ENCODE measurements at places on chromosomes 13 and 19.

DNA sequence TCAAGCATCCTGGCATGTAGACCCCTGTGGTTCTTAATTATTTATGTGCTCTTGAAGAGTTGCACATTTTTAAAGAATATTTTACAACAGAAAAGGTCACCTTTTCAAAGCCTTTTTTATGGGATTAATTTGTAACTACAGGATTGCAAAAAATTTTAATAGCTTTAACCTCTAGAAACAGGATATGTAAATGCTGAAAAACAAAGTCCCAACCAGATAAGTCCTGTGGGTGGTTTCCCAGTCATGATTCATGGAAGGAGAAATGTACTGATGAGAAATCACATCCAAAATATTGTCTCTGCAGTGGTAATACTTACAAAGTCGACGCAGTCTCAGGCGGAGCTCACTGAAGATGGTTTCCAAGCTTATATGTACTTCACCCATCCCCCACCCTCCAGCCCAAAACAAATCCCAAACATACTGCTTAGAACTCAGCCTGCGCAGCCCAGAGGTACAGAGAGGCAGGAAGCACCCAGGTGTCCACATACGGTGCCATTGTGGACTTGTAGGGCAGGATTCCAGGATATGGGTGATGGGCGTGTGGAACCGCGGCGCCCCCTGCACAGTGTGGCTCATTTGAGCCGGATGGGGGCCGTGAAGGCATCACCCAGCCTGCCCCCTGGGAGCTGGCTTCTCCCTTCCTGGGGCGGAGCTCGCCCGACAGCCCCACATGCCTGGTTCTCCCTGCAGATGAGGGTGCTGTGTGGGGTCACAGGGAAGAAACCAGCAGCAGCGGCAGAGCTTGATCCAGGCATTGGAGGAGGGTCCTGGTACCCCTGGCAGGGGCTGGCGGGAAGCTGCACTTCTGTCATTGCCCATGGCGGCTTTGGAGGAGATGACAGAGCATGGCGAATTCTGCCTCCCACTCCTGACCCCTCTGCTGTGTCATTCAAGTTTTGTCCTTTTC is 101.2 kb downstream of the ATP11A start:
- no peak for DNase-seq

DNA sequence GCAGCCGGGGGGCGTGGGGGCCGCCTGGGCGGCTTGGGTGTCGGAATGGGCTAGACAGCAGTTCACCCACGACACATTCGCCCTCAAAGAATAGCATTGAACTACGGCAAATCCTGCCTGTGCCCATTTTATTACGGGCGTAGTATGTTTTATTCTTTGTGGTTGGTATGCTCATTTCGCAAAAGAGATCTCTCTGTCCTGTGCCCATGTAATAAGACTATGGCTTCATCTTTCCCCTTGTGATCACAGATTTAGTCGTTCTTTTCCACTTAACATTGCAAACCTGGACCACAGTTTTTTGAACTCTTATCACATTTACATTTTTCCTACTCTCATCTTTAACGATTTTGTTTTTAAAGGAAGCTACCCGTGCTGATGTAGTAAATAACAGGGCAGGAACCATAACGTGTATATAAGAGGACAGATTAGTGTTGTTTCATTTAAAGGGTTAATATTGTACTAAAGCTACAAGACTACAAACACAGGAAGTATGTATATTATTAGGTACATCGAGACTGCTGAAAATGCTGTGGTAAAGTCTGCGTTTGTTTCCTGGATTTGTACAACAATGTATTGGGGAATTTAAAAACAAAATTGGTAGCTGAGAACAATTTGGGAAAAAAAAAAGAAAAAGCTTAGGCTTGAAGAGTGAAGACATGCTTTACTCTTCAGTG is 3.2 kb upstream of the MYCBP2 start:
- DNase-seq: no peak

DNA sequence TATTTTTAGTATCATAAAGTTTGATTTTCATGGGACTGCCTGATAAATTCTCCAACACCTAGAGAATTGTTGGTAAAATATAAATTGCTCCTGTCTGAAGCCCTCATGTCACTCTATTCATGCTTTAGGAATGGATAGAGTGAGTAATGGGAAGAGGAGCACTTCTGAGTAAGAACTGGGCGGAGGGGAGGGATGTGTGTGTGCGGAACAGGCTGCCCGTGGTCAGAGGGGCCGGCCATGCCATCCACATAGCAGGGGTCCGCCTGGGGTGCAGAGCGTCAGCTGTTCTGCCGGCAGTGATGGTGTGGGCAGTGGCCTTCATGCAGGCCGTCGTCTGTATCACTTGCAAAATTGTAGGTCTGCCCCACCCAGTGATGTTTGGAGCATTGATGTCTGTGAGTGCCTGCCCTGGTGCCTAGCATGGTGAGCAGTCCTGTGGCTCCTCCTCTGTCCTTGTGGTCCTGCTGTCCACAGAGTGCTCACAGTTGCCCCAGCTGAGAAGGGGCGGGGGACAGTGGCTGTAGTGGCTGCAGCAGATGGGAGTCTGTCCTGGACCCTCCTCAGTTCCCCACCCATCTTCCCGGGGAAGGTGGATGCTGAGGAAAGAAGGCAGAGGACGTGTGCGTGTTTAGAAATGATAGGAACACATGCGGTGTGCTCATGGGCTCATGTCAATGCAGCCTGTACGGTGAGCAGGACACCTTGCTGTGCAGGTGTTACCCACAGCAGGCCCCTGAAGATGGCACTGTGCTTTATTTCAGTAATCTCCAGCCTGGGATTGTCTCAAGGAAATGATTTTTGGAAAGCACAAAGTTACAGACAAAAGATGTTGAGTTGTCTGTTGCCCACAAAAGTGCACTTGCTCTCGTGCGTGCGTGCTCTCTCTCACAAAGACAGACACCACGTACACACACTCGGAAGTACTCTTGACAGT is 49.4 kb upstream of the TEX29 start:
- no peak for DNase-seq

DNA sequence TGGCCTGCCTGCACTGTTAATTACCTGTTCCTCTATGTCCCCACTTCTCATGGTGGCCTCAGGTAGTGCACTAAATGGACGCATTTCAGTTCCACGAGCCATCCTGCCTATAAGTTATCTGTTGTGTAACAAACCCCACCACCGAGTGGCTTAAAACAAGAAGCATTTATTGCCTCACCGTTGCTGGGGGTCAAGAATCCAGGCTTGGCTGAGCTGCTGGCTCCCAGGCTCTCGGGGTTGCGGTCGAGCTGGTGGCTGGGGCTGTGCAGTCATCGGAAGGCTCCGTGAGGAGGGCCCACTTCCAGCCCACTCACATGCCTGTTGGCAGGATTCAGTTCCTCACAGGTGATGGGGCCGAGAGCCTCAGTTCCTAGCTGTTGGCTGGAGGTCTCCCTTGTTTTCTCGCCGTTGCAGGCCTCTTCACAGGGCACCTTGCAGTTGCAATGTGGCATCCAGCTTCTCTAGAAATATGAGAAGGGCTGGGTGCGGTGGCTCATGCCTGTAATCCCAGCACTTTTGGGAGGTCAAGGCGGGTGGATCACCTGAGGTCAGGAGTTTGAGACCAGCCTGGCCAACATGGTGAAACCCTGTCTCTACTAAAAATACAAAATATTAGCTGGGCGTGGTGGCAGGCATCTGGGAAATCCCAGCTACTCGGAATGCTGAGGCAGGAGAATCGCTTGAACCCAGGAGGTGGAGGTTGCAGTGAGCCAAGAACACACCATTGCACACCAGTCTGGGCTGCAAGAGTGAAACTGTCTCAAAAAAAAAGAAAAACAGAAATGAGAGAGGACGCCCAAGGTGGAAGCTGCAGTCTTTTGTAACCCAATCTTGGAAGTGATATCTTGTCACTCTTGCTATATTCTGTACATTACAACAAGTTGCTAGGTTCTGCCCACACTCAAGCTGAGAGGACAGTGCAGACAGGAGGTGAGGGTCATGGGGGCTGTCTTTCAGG is 6.5 kb upstream of the PTOV1 start:
- no peak for DNase-seq

DNA sequence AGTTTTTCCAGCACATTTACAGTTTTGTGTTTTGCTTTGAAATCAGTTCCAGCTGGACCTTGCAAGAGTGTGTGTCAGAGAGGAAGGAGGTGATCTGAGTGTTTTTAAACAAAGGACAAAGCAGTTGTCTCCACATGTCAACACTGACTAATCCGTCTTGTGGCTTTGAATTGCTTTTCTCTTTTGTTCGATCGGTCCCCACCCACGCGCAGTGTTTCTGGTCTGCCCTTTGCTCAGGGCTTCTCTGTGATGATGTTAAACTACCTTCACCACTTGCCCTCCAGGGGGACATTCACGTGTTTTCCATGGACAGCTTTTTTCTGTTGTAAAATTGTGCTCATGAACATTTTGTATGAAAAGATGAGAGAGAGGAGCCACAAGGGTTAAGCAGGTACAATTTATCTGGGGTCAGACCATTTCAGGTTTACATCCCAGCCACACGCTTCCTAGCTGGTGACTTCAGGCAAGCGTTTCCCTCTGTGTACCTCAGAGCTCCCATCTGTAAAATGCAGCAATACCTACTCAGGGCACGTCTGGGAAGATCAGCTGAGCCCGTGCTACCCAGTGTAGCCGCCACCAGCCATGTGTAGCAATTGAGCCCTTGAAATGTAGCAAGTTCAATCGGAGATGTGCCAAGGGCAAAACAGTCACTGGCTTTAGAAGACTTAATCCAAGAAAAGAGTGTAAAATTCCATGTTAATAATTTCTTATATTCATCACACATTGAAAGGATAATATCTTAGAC is 13.5 kb upstream of the PLA2G4C start:
- no peak for DNase-seq

DNA sequence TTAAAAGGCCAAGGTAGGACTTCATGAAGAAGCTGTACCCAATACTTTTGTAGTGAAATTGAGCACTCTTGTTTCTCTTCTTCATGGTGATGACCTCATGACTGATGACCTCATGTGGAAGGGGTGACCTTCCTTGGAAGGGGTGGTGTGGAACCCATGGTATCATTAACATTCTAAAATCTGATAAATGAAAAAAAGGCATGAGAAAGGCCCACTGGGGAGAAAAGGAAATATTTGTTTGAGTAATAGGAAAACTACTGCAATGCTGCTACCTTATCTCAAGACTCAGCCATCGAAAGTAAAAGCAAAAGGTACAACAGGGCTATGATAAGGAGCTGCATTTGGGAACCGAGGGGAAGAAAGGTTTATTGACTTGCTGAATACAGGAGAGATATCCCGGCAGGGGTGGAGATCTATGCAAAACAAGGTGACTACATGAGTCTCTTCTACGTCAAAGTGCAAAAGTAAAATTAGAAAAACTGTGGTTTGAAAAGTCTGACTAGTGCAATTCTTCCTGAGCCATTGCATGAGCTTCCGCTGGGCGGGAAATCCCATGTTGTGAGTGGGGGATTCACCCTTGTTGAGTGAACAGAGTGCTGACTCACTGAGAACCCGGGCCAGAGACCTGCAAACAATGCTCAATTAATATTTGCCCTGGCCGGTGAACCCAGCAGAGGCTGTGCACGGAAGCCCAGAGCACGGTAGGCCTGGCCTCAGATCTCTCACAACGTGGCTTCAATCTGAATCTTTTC is 138.9 kb upstream of the RFC3 start:
- DNase-seq: peak; percentile 77

DNA sequence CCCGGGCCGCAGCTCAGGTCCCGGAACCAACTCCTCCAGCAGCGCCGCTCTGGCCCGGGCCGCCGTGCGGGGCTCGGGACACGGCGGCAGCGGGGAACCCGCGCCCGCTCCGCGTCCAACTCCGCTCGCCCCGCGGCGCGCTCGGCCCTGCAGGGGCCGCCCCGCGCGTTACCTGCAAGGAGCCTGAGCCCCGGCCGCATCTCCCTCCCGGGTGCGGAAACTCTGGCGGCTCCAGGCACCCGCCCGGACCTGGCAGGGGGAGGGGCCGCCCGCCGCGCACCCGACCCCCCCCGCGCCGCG is at the start of gene TMTC4:
TMTC4 (minus strand) TSS at position 224 of the 300 bp plus-strand sequence. CDS start 4,433 bp downstream, outside the sequence.
- no peak for DNase-seq

DNA sequence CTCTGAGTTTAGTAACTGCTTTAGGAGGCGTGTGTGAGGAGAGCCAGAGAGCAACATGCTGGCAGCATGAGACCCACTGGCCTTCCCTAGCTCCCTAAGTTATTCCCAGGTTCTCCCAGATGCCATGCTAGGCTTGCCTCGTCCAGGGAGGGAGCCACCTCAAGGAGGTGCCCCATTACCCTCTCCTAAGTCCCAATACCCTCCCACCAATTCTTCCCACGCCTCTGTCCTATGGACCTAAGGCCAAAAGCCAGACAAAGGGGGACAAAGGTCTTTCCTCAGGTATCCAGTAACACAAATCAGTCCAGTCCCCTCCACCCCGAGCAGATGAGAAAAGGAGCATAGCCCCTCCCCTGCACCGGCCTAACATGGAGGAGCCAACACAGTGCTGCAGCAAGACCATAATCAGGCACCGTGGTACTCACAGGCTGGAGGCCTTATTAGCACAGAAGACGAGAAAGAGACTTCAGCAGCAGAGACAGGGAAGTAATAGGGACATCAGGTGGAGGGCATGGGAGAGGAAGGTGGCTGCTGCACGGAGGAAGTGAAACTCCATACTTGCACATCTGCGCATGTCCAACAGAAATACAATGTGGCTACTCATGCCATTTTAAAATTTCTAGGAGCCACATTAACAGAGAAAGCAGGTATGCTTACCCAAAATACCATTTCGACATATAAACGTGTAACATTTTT is 46.3 kb downstream of the BRD4 start:
- DNase-seq: no peak

DNA sequence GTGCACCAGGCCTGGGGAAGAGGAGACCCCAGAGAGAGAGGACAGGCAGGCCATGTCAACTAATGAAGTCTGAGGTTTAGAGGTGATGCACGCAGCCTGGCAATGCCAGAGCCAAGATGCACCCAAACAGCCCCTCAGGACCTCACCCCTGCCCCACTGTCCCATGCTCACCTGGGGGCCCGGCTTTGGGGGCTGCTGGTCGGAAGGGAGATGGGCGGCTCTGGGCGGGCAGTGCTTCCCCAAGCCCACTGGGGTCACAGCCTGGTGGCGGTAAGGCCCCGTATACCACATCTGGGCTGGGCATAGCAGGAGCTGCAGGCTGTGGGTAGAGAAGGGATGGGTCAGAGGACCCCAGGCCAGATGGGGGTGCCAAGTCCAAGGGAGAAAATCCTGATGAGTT is 8.6 kb upstream of the TMEM161A start:
- DNase-seq: no peak

GRCh38 chr19:33394006-33394722 is 20.7 kb downstream of the CEBPG start:
- DNase-seq: no peak
